Bronchial epithelial cell (primary cell): ENCODE measurements at places on chromosomes 6 and 20.

DNA sequence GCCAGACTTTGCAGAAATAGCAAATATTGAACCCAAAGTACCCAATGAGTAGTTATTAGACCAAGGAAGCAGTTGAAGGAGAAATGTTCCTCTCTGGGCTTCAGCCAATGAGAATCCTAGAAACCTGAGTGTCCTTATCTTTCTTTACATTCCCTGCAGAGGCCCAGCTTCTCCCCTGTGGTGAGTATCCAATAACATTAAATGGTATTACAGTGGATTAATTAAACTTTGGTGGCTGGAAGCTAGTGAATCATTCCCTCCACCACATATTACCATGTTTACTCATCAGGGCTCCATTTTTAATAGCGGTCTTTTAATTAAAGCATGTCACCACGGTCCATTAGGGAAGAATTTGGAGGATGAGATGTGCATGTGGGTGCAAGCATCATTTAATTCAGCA is 74.0 kb downstream of the UNC5CL start:
- no peak for DNase-seq

DNA sequence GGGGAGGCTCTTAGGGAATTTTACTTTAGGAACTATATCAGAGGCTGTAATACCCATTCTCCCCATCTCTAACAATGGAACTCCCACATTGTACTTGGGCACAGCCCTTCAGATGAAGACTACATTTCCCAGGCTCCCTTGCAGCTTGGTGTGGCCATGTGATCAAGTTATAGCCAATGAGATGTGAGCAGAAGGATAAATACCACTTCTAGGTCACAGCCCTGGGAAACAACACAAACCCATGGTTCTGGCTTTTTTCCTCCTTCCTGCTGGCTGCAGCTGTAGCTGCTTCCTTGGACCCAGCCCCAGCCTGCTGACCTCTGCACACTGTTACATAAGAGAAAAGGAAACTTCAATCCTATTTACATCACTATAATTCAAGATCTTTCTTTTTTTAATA is 445.9 kb upstream of the JARID2 start:
- peak; percentile 85 for DNase-seq

DNA sequence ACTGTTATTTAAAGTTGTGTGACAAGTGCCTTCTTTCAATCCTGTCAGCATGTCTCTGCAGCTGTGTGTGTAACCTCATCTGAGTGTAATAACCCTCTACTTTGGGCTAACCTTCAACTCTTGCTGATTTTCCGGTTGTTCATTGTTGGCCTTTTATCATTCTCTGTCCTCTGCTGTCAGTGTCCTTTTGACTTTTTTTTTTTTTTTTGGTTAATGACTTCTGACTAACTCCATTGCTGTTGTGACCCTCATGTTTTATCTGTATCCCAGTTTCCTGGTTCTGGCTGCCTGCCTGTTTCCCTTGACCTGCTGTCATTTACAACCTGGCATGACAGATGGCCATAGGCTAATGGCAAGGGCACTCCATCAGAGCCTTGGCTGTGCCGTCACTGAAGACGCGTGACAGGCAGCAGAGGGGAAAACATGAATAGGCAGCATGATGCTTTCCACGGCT is 145.7 kb upstream of the MAN1A1 start:
- DNase-seq, result no peak

- DNase-seq, result no peak
Observed at GRCh38 chr20:12660918-12661317, 347.9 kb upstream of the SPTLC3 start.

GRCh38 chr20:11936157-11936556 is 18.5 kb downstream of the BTBD3 start:
- DNase-seq, result no peak

DNA sequence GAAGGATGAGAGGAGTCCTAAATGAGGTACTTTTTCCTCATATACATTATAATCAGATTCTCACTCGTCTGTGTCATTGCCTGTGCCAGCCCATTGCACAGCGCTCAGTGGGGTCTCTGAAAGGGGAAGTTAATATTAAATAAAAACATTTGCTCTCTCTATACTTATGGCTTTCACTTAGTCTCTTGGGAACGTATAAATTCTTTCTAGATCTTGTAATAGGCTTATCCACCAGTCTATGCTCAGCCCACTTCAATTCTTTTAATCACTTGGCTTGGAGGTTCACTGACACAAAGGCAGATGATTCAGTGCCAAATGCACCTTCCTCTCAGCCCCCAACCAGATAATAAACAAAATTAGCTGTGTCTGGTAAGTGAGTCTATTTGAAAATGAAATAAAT is 164.3 kb upstream of the OGFRL1 start:
- no peak for DNase-seq
